Right lung (tissue), 10 donors: ENCODE measurements at places on chromosomes 7 and 10. TPM values are rescaled to one million over a fixed set of nuclear protein-coding genes. Genes with fewer than 3 reads are reported as not detected.

- DNase-seq: no peak
Observed at GRCh38 chr7:96306385-96307125, 15.3 kb downstream of the SLC25A13 start.

DNA sequence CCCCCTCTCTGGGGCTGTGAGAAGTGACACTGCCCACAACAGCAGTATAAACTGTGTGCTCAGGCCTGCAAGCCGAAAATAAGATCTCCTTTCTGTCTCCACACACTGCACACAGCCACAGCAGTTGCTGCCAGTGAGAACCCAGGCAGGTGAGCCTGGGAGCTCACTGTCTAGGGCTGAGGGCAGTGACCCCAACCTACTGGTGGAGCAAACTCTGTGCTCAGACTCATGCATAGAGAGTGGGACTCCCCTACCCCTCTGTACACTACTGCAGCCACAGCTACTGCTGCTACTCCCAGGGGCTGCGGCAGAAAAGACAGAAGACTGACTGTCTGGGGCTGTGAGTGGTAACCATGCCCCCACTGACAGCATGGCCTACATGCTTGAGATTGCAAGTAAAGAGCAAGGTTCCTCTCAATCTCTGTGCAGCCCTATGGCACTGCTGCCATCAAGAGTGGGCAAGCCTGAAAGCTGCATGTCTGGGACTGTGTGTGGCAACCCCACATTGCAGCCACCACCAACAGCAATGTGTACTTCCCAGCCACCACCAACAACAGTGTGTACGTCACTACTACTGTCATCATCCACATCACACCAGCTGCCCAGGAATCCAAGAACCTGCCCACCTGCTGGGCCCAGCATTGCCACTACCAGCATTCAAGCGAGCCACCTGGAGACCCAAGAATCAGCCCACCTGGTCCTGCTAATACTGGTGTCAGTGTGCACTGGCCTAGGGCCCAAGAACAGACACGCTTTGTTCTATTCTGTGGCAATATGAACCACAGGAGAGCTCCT, 226.1 kb downstream of the XPNPEP1 start:
- no peak for DNase-seq

- no peak for DNase-seq
Observed at GRCh38 chr7:94222516-94222915, 172.2 kb upstream of the COL1A2 start.

GRCh38 chr7:74294191-74294998, 5.2 kb downstream of the CLIP2 start:
- no peak for DNase-seq

DNA sequence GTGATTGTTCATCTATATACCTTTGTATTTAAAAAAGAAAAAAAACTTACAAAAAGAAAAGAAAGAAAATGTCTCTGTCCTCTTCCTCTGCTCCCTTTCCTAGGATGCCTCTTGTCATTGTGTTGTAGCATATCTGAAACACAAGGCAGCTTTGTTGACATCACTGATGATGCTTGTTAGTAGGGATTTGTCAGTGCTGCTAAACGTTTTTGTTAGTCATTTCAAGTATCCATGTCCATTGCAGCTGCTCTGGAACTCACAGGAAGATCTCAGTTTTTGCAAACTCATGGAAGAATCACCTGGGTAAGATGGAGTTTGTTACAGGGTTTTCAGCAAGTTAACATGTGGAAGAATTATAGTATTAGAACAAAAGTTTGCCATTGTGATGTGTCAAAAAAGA, 123.6 kb downstream of the CCSER2 start:
- no peak for DNase-seq

DNA sequence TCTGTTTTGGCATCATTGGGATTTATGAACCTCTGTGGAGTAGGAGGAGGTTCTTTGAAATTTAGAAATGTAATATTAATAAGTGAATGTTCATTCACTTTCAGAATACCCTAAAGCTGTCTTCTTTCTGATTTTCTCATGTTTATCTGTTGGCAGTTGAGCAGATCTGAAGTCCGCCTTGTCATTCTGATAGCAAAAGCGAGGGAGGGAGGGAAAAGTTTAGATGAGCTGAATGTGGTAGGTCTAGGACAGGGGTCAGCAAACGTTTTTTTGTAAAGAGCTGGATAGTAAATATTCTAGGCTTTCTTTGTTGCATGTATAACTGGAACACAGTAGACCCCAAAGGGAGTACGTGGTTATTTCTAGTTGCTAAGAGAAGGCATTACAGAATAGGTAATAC, 94.4 kb upstream of the GATA3 start:
- no peak for DNase-seq

- DNase-seq: no peak
Observed at GRCh38 chr10:10256860-10257259, 760.8 kb upstream of the CELF2 start.

DNA sequence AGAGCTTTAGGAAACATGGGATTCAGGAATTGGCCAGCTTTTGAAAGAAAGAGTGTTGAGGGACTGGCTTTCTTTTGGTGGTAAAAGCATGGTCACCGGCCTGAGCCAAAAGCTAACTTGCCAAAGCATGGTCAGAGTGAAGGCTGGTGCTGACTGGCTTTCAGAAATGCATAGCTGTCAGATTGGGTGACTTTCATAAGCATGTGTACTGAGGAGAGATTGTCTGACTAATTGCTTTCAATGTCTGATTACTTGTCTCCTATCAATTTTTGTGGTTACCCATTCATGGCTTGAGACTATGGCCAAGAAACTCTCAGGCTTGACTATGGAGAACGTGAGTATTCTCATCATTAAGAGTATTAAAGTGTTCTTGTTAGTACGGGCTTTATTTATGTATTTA, 28.2 kb downstream of the ZNF25 start:
- no peak for DNase-seq

GRCh38 chr10:85862771-85863170, 503.8 kb downstream of the GRID1 start:
- DNase-seq: no peak

DNA sequence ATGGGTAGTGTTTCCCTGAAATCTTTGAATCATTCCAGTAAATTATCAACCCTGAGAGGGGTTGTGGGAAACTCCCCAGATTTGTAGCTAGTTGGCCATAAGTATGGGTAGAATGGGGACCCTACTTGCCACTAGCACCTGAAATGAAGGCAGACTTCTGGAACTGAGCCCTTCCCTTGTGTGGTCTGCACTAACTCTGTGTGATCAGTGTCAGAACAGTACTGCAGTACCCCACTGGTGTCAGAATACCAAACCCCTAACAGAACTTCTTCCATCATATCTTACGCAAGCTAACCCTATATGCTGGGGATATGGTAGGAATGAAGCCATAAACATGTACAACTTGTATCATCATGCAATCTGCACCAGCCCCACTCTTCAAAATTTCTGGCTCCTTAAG, 50.8 kb downstream of the ABI1 start:
- no peak for DNase-seq

GRCh38 chr10:57952741-57953140, 315.0 kb downstream of the IPMK start:
- peak; percentile 16 for DNase-seq

- DNase-seq: no peak
Observed at GRCh38 chr7:43933902-43934560, 7.8 kb downstream of the UBE2D4 start.

- DNase-seq: peak; percentile 75
Observed at GRCh38 chr10:103859161-103860086, 4.0 kb upstream of the SH3PXD2A start.

GRCh38 chr10:50467209-50467608, 156.5 kb downstream of the SGMS1 start:
- DNase-seq: no peak

GRCh38 chr7:21946222-21946709, 567 bp upstream of the CDCA7L start:
- DNase-seq: no peak

Gene FIS1
- 125 TPM for polyA plus RNA-seq

Gene PTPN20
- polyA plus RNA-seq: 7.8 TPM

Gene CYP26A1
- 0.21 TPM for polyA plus RNA-seq

Gene CTAGE8
- 3.8 TPM for polyA plus RNA-seq

Gene LRRC17
- 286 TPM for polyA plus RNA-seq

Gene PPA1
- 113 TPM for polyA plus RNA-seq

Gene ZNF804B
- polyA plus RNA-seq: 0.04 TPM

Gene LRRC18
- polyA plus RNA-seq: 1.1 TPM
